Putamen (tissue), 1 donor: ENCODE measurements at places on chromosomes 12 and 14.

DNA sequence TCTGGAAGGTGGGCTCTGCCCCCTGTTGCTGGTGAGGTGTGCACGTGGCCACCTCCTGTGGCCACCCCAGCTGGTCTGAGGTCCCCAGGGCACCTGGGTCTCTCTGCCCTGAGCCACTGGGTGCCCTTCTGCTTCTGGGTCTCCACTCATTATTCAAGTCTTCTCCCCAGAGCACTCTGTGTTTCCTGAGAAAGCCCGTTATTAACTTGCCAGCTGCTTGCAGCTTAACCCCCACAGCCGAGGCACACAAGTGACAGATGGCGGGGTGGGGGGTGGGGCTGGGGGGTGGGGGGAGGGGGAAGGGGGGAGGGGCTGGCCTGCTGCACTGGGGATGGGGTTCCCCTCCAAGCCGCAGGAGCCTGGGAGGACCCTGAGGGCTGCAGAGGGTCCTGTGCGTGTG is 40.5 kb downstream of the FBRSL1 start:
- DNase-seq, result no peak

DNA sequence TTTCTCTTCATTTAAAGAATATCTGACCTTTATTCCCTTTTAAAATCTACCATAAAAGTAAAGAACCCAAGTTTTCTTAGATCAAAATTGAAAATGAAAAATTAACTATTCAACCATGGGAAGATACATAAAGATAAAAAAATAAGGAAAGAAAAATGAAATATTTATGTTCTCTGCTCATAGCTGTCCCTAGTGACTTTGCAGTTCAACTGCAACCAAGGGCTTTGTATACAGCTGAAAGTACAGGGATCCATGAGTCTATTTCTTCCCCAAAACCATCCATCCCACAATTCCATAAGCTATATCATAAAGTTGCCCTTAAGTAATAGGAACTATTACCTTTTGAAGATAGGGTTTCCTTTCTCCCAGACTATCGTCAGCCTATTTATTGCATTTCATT is 113.1 kb downstream of the ITPR2 start:
- DNase-seq, result no peak

DNA sequence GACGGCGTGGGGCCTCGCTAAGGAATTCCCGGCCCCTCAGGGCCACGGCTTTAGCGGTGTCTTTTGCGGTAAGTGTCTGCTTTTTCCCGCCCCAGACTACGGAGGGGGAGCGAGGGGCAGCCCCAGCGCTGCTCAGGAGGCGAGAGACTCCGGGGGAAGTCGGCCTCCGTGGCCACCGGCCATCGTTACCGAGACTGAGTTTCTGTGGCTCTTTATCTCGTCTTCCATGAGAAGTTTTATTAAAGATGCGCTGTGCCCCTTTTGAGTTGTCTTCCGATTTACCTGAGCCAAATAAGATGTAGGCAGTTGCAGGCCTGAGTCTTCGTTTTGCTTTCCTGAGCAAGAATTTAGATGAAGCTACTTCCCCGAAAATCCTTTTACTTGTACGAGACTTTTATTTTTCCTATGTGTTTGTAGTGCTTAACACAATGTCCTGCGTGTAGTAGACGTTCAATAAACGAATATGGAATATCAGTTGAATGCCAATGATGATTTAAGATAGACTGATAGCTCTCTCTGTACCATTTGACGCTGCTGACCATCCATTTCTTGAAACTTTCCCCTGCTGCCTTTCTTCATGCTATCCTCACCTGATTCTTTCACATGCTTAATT is 462 bp downstream of the SRP54 start:
- DNase-seq, result no peak

DNA sequence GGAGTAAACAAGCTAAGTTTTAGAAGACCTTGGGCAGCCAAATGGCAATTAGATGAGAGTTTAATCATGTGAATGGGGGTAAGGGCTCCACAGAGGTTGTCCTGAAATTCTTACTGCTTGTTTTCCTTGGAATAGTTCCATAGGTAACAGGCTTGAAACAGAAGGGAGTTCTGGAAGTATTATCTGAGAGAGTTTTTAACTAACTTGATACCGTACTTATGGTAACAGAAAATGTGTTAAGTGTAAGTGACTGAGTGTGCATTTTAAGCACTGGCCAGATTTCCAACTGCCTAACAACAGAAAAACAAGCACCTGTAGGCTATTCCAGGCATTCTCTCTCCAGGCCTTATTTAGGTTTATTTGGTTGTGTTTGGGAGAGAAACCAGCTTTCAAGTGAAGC is 414.6 kb upstream of the PDE3A start:
- DNase-seq, result no peak

DNA sequence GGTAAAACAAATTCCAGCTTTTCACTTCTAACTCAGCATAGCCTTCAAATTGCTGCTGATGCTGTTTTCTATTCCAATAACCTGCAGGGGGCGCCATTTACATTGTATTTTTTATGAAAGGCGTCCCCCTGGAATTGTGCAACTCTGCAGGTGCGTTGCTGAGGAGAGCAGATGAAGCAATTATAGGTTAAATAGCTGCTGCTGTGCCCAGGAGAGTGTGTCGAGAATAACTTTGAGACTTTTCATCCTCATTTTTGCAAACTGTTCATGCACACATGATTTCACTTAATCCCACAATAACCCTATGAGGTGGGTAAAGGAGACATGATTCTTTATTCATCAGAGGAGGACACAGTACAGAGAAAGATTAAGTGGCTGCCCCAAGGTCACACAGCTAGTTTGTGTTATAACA is 75.7 kb downstream of the MYRFL start:
- DNase-seq, result peak; percentile 76

- DNase-seq, result no peak
Observed at GRCh38 chr12:51335931-51336330, 10.5 kb downstream of the CELA1 start.

DNA sequence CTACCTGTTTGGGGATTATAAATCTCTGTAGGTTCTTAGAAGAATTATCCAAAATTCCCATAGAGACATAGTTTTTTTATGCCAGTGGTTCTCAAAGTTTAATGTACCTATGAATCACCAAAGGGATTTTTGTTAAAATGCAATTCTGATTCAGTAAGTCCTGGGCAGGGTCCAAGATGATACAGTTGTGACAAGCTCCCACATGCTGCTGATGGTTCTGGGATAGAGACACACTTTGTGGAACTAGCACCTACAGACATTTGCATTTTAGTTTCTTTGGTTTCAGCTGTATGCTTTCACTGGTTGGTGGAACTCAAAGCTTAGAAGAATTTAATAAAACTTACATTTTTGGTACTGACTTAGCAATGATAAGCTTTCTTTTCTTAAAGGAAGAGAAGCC is 80.4 kb downstream of the PTCSC3 start:
- no peak for DNase-seq

DNA sequence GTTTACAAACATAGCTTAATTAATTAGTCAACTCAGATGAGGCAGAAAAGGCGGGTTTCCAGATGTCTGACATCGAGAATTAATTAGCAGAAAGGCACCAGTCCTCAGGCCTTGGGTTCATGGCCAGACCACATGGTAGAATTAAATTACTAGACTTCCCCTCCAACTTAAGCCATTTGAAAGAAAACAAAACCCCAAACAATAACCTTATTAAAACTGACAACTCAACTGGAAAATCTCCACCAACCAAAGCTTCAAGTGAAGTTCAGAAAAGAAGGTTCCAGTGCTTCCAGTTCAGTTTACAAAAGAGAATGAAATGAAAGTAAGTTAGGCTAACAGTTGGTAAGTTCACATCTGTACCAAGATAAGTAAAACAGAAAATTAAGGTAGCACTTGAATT is 349.5 kb downstream of the GRIN2B start:
- DNase-seq, result peak; percentile 44

GRCh38 chr12:27550653-27550975 is 26.6 kb downstream of the PPFIBP1 start:
- no peak for DNase-seq

DNA sequence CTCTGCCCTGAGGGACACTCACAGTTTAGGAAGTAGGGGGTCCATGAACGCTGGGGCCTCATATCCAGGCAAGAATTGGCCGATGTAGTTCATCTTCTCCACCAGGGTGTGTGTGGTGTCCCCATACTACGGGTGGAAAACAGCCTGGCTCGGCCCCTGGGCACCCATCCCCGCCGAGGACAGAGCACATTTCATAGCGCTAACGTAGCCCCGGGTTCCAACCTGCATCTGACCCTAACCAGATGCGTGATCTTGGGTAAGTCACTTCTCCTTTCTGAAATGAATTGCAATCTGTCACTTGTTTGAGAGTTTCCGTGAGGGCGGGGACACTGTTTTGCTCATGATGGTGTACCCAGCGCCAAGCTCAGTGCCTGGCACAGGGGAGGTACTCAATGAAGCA is 9.0 kb downstream of the HPD start:
- no peak for DNase-seq

DNA sequence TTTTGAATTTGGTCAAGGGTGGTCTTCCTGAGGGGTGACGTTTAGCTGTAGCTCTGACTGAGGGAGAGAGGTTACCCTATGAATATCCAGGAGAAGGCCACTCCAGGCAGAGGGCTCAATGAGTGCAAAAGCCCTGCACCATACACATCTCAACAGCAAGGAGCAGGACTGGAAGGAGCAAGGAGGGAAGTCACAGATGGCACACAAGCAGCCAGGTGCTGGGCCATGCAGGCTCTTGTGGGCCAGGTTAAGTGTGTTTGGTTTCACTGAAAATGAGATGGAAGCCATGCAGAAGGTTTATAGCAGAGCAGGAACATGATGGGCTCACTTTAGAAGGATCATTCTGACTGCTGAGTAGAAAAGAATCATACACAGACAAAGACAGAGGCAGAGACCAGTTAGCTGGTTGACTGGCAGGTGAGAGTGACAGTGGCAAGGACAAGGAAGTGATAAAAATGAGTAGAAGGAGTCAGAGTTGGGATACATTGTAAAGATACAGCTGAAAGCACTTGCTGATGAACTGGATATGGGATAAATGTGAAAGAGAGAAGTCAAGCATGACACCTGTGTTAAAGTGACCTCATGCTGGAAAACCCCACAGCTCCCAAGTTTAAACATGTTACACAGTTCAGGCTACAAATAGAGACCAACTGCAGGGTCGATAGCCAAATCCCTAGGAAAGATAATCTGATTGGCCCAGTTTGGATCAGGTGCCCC is 81.2 kb downstream of the PRKD1 start:
- DNase-seq, result no peak
